Effector CD8-positive, alpha-beta T cell (primary cell): ENCODE measurements at places on chromosomes 16 and 17.

GRCh38 chr16:13029786-13030185 lies 128.4 kb downstream of the SHISA9 start:
- no peak for DNase-seq

DNA sequence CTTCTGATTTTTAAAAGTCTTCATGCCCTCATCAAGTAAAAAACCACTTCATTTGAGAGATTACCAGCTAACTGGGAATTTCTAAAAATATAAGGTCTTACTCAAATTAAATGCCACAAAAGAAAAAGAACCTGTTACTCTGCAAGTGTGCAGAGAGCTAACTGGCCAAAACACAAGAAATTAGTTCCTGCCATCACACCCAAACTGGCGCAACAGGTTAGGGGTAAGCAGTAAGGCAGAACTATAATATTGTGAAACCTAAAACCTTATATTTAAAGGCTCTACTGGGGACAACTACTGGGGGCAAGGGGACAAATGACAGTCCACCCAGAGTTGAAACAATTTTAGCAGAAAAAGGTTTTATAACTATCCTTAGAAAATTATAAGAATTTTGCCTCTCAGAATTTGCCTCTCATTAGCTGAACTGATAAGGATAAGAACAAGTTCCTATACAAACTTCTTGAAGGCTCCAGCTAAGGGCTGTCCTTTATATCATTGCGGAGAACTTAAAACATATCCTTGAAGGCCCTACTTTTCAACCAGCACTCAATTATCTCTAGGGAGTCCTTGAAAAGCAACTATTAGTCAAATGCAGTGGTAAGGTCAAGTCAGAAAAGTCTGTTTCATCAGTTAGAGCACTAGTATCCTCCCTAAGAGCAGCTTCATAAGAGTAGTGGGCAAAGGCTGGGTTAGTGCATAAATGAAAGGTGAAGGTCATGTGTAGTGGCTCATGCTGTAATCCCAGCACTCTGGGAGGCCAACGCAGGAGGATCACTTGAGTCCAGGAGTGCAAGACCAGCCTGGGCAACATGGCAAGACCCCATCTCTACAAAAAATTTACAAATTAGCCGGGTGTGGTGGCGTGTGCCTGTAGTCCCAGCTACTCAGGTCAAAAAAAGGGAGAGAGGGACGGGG lies 31.5 kb downstream of the SMURF2 start:
- no peak for DNase-seq

- DNase-seq = no peak
Measured at GRCh38 chr17:74361230-74362068, at the start of gene BTBD17. TSS of gene BTBD17 (minus strand) at chr17:74361868. CDS start at chr17:74361819, 49 bp downstream.

- no peak for DNase-seq
Measured at GRCh38 chr17:29214215-29215146, 32.2 kb upstream of the CRYBA1 start.

- DNase-seq = no peak
Measured at GRCh38 chr17:72205357-72205756, 84.5 kb downstream of the SOX9 start.

DNA sequence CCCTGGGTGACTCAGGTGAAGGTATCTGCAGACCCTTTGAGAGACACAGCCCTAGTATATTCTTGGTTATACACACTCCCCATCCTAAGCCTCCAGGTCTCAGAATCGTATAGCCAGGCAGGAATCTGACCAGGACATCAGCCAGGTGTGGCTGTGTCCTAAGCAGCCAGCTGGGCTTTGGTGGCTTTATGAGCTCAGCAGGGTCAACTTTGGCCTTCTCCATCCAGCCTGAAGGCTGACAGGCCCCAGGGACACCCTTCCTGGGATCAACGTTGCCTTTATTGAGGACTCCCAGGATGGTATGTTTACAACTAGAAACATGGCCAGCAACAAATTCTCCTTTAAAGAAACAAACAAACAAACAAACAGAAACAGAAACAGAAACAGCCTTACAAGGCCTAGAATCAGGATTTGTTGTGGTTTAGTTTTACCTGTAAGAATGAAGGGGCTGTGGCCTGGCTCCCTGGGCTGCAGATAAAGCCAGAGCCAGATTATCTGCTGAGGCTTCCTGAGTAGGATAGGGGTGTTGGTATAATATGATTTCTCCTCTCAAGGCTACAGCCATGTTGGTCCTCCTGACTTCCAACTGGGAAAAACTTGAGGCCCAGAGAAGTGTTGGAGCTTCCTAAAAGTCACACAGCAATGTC lies 8.5 kb downstream of the KIF19 start:
- no peak for DNase-seq

DNA sequence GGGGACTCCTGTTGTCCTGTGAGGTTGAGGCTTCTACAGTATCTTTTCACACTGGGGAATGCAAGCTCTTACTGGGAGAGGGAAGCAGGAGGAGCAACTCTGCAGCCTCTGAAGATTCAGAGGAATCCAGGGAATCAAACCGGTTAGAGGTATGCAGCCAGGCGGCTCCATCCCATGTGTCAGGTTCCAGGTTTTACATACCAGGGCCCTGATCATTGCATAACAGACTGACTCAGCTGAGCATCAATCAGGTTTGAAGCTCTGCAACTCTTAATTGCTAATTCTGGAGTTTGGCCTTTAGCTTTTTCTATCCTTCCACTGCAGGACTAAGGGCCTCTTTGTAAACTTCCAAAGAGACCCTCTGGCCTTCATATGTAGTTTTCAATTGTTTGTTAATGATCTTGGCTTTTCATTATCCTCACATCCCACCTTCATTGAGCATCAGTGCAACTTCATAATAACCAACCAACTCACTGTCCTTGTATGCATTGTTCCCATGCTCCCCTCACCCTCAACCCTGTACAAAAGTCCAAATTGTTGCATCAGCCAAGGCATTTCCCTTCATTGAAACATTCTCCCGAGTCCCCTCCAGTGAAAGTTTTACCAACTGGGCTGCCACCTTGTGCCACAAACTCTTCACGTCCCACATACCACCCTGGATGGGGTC lies 59.7 kb upstream of the DHX40 start:
- DNase-seq = no peak

- DNase-seq = no peak
Measured at GRCh38 chr17:74097450-74098135, 105.9 kb upstream of the RPL38 start.

DNA sequence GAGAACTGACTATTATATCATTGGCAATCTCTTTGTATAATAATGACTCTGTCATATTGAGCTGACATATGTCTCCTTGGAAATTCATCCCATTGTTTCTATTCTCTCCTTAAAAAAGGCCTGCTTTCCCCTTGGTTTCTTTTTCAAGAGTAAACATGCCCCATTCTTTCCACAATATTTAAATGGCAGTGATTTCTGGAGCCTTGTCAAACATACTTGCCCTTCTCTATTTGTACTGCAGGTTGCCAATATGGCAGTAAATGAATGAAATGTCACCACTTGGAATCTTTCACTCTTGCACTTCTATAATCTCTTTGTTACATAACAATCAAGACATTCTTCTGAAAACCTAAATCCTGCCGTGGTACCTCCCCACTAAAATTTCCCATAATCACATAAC lies 1265.1 kb upstream of the CDH8 start:
- no peak for DNase-seq

DNA sequence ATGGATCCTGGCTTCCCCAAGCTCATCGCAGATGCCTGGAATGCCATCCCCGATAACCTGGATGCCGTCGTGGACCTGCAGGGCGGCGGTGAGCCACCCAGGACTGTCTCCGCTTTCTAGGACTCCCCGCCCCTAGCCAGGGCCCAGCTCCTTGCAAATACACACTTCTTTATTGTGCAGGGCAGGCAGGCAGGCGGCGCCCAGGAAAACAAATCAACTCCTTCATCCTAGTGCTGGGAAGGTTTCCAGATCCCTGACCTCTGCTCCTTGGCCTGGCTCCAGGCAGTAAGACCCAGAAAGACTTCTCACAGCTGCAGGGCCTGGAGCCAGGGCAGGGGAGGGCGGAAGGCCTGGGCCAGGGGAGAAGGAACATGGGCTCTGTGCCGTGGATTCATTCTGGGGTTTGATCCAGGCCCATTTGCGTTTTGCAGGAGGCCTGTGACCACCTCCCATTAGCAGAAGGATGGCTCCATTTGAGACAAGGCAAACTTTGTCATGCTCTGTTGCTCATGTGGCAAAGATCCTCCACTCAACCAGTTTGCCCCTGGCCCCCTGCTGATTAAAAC lies 6.0 kb upstream of the LPCAT2 start:
- DNase-seq = no peak

- DNase-seq = no peak
Measured at GRCh38 chr16:20241321-20241720, 86.0 kb downstream of the GP2 start.

DNA sequence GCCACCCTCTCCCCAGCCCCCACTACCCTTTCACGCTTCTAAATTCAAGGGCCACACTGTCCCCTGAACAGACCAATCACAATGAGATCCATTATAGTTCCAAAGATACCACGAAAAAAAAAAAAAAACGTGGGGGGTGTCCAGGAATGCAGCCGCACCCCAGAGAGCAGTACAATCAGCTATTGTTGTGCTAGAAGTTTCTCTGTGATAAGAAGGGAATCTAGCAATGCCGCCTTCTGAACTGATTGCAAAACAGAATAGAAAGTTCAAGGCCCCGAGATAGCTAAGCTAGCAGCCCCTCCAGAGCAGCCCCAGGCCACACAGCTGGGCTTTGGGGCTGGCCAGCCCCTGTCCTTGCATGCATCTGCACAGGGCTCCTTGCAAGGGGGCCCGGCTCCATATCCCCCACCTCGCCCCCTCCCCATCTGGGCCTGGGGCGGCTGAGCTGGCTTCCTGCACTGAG lies 86.9 kb upstream of the CBX4 start:
- DNase-seq = no peak

- no peak for DNase-seq
Measured at GRCh38 chr17:74271281-74271680, 2.8 kb upstream of the DNAI2 start.

- DNase-seq = no peak
Measured at GRCh38 chr16:81891736-81892364, 112.8 kb downstream of the PLCG2 start.

DNA sequence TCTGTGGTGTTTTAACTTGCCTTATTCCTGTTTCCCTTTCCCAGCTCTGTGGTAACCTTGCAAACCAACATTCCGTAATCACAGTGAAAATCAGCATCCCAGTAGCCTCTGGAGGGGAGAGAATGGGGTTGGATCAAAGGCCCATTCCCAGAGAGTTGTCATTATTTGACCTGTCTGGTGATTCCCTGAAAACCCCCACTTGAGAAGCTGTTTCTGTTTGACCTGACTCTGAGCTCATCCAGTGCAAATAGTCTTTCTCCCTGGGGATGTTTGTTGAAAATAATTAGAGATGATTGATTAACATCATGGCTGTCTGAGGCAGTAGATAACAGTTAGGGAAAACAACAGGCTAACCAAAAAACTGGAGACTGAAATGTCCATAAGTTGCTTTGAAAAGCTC lies 3.0 kb downstream of the CACNG1 start:
- DNase-seq = no peak

DNA sequence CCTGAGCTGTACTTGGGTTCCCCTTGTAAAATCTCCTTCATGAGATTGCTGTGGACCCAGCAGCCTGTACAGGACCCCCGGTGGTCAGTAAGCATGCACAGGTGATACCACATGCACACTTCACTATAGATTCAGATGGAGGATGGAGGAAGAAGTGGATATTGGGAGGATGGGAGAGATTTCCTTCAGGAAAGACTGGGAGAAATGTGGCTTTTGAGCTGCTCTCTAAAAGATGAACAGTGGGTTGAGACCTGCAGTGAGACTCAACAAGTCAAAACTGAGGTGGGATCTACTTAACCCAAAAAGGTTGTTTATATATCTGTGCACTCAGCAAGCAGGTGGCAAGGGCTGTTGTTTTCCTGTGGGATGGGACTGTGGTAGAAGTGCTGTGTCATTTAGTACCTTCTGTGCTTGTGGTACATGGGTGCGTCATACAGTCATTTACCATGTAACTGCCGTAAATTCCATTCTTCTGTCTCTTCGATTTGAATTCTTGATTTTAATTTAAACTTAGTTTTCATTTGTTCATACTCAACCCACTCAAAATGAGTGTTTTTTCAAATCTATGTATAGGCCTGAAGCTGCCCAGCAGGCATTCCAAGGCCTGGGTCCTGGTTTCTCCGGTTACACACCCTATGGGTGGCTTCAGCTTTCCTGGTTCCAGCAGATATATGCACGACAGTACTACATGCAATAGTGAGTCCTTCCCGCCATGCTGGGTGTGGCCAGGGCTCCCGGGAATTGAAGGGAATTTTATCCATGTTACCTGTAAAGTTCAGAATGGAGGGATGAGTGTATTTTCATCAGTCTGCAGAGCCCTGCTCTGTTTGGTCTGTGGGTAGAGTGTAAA lies 6.9 kb downstream of the HERPUD1 start:
- DNase-seq = no peak

DNA sequence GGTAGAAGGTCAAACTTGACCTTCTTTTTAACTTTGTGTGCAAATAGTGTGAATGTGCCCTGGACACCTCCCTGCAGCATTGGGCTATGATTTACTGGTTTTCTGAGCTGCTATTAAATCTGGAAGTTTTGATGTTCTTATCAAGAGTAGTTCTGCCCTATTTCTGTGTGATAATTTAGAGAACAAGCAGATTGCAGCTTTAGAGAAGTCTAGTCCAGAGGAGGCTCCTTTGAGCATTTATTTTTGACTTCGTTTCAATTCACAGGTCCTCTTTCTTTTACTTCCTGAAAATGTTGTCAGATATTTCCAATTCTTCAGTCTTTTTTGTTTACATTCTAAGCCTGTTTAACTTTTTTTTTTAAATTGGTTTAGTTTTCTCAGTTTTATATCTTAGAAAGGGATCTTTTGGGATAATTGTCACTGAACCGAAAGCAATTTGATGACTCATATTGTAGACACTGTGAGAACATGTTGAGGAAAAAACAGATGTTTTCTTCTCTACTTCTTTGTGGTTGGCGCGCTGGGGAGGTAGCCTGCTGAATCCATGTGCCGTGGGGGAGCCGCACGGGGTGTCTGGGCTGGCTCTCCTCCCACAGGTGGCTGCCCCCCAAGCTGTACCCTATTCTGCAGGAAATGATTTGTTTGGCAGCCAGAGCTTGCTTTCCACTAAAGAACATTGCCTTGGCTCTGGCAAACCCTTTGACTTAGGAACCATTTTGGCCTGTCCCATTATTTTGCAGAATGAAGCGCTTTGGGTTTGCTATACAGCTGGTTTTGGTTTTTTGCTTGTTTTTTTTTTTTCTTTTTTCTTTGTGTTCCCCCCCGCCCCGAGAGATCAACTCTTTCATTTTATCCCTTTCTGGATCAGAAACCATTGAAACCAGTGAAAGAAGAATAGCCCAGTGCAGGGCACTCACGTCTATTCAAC lies 53.4 kb downstream of the MFSD11 start:
- no peak for DNase-seq

GRCh38 chr17:51128076-51128475 lies 7.4 kb upstream of the SPAG9 start:
- no peak for DNase-seq

- DNase-seq = no peak
Measured at GRCh38 chr16:19757762-19758595, 39.9 kb downstream of the IQCK start.
